ENCODE measurements at places on chromosomes 6 and 20.

DNA sequence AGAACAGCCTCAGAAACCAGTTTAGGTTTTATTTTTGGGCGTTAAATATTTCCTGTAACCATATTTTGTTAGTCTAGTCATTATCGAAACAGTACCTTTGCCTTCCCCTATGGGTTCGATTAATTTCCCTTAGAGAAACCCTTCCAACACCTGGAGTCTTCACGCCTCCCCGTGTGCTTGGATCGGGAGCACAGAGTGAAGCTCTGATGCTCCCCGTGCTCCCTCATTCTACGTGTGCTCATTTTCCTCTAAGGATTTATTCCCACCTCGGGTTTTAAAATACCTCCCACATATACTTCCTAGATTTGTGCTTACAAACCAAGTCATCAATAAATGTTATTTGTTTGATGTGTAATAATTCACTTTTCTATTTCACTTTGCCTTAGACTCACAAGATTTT, 142.4 kb downstream of the TTLL2 start:
- no peak for DNase-seq

DNA sequence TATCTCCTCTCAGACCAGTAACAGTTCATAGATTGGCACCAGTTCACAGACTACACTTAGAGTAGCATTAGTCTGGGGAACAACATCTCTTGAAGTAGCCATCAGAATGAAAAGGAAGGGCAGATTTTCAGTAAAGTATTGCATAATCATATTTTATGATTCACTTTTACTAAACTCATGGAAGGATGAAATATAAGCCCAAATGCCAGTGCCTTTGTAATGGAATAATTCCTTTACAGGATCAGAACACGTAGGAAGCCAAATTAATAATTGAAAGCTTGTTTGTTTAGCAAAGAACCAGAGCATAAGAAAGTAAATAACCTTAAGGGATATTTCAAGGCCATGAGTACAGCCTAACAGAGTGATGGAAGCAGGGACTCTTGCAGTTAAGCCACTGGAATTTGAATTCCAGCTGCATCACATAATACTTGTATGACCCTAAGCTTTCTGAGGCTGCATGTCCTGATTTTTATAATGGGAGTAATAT, 11.4 kb upstream of the LOC128125822 start:
- DNase-seq, result no peak

DNA sequence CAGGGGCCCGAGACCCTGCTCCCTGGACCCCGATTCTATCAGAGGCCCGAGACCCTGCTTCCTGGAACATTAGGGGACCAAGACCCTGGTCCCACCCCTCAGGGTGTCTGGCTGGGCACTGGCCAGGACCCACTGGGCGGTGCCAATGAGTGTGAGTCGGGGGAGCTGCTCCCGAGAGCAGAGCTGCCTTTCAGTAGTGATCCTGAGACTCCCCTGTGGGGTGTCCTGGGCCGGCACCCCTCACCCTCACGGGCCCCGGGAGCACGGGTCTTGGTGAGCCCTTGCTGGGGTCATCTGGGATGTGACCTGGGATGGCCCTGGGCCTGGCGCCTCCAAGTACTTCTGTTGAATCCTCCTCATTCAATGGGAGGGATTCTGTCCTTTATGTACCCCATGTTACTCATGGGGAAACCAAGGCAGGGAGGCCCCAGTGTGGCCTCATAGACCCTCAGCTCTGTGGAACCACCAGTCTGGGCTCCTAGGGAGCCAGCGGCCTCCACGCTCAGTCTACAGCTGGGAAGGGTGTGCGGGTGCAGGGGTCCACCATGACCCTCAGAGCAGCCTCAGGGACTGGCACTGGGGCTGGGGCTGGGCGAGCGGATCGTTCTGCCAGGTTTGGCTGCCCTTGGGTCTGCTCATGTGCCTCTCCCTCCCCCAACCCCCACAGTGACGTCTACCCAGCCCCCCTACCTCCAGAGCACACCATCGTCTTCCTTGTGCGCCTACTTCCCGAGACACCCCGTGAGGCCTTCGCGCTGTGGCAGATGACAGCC, 25.6 kb downstream of the COL20A1 start:
- DNase-seq, result no peak

GRCh38 chr6:32110632-32111031, 1.5 kb upstream of the TNXB start:
- DNase-seq, result no peak

DNA sequence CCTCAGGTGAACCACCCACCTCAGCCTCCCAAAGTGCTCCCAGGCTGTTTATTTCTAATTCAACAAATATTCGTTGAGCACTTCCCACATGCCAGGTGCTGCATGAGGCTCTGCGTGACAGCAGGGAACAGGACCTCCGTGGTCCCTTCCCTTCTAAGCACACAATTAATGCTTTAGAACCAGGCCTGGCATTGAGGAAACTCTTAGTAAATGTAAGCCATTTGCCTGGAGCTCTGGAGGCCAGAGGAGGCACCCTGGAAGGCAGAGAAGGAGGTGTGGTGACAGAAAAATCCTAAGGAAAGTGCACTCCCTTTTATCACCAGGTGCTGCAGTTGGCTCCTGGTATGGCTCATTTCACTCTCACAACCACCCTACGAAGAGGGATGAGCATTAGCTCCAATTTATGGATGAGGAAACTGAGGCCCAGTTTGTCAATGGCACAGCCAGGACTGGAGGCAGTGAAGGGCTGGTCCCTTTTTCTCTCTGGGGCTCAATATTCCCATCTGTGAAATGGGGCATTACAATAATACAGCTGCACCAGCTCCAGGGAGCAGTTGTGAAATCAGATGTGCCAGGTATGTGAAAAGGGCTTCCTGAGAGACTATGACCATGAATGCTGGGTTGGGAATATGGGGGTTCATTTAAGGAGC, 8.1 kb upstream of the ID1 start:
- no peak for DNase-seq

- no peak for DNase-seq
These were observed 123.0 kb downstream of the BANF2 start for GRCh38 chr20:17822540-17823408.

- DNase-seq, result no peak
These were observed 705.3 kb downstream of the KIF16B start for GRCh38 chr20:15867899-15868298.

DNA sequence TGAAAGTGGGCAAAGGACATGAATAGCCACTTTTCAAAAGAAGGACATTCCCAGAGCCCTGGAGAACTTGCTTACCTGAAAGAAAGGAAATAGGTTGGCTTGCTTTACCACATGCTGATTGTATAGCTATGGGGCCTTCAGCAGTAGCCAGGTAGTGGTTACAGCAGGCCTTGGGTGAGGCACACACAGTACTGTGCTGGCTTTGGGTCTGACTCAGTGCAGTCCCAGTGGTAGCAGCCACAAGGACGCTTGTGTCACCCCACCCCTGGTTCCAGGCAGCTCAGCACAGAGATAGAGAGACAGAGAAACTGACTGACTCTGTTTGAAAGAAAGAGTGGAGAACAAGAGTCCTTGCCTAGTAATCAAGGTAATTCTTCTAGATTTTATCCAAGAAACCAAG, 201.0 kb upstream of the EYS start:
- DNase-seq, result no peak
